NCI-H82 (cell line): ENCODE measurements at places on chromosomes 3 and 15.

DNA sequence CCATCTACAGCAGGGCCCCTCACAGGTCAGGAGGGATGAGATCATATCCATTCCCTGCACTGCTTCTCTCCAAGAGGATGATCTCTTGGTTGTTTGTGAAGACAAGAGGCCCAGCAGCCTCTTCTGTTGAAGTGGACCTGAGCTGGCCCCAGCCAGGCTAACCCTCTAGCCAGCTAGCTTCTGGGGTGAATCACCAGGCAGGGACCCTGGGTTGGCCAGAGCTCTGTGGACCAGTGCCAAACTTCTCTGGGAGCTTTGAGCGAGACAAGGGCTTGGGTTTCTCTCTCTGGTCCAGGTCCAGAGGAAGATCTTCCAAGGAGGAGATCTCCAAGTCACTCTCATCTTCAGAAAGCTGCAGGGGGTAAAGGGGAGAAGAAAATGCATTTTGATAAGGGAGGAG is 52.7 kb downstream of the CLDN18 start:
- DNase-seq: no peak

DNA sequence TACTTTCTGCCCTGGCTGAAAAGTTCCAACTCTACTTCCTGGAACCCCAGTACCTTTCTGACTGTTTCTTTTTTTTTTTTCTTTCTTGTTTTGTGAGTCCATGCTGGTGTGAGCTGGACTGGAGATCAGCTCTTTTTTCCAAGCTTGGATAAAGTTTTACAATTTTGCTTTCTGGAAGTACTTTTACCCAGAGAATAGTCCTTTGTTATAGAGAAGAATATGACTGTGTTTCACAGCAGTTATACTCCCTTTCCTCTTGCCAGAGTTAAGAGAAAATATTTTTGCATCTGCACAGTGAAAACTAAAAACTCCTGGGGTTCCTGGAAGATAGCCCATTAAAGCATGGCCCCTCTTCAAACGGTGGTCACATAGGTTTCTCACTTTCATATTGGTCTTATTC is 1100.6 kb downstream of the OTOL1 start:
- no peak for DNase-seq

DNA sequence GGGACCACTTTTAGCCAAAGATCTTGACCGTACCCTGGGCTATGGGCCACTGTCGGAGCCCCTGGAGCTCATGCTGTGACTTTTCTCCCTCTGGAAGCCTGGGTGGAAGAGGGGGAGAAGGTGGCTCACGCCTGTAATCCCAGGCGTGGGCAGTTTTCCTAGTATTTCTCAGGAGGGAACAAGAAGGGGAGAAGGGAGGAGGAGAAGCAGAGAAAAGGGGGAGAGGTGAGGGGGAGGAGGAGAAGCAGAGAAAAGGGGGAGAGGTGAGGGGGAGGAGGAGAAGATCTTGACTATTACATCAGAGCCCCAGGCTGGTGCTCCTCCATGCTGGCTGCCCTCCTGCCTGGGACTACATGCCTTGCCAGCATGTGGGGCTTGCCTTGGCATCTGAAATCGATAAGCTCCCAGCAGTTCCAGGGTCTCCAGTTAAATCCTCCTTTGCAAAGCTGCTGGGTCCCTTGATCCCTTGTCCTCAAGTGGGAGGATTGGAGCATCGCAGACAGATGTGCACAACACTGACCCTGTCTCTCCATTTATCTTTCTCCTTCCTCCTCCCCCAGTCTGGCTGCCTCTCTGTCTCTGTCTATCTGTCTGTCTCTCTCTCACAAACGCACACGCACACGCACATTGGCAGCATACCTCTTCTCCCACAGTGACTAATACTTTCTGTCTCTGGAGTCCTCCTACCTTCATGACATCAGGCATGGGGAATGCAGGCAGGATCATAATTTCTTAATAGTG is 41.6 kb downstream of the MRAS start:
- DNase-seq: peak; percentile 67

GRCh38 chr3:99954914-99955644 is 137.4 kb downstream of the CMSS1 start:
- DNase-seq: no peak

- no peak for DNase-seq
Observed at GRCh38 chr3:183984127-183984740, 33.5 kb downstream of the ABCC5 start.

DNA sequence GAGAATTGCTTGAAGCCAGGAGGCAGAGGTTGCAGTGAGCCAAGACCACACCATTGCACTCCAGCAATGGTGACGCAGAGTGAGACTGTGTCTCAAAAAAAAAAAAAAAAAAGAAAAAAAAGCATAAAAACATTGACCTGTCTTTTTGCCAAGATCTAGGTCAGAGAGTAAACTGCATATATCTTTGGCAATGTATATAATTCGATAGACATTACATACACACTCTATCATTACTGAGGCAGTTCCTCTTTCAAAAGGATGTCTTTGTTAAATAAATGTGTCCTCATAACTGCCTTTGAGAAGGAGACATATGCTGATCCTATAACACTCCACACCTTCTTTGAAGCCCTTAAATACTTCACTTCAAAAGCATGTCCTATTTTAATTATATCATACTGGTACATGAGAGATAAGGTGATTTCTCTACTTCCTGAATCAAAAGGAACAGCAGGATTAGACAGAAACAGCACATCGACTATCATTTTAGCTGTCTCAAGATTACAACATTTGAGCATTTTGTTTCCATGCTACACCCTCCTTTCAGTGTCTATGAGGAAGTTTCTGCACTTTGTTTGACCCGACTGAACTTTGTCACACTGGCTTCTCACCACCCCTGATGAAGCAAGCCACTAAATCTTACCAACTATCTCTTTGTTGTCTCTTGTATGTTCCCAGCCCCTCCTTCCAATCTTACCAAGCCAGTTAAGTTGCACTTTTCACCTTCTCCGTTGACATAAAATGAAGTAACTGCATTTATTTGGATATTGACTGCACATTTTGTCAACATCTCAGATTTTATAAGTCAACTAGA is 335.8 kb downstream of the MECOM start:
- no peak for DNase-seq

- DNase-seq: no peak
Observed at GRCh38 chr3:111913163-111913763, 54.2 kb downstream of the PHLDB2 start.

- no peak for DNase-seq
Observed at GRCh38 chr15:51830276-51830806, 888 bp downstream of the TMOD3 start.

DNA sequence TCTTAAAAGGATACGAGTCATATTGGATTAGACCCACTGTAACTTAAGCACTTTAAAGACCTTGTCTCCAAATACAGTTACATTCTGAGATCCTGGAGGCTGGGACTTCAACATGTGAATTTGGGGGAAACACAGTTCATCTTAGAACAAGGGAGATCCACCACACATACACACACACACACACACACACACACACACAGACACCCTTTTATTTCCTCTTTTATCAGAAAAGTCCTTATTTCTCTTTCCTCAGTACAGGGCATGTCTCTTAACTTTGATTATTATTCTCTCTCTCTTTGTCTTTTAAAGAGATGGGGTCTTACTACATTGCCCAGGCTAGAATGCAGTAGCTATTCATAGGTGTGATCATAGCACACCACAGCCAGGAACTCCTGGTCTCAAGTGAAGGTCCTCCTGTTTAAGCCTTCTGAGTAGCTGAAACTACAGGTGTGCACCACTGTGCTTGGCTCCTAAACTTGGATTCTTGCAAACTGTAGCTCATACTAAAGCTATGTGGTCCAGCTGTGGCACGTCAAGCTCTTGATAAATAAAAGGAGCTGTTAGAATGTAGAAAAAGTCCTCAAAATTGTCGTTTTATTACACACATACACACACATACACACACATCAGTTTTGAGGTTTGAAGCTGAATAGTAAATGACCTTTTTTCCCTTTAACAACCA is 7.4 kb downstream of the GOLM2 start:
- DNase-seq: peak; percentile 24

- peak; percentile 58 for DNase-seq
Observed at GRCh38 chr3:50466177-50466576, 37.3 kb downstream of the CACNA2D2 start.

GRCh38 chr15:62711691-62712454 is 330.7 kb upstream of the TPM1 start:
- no peak for DNase-seq

GRCh38 chr15:67882487-67883233 is 42.8 kb upstream of the RNU6-1 start:
- peak; percentile 25 for DNase-seq

DNA sequence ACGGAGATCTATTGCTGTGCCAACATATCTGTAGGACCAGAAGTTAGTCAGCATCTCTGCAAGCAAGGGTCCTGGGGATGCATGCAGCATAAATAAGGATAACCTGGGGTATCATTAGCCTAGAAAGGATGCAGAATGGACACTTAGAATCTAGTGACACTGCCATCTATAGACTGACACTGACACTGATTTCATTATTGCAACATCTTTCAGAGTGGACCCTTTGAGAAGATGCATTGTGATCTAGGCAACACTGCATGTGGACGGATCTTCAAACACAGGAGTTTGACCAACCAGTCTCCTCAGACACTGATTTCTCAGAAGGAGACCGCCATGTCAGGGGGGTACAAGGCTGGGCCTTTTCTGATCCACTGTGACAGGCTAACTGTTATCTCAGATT is 52.4 kb downstream of the SCN10A start:
- no peak for DNase-seq

DNA sequence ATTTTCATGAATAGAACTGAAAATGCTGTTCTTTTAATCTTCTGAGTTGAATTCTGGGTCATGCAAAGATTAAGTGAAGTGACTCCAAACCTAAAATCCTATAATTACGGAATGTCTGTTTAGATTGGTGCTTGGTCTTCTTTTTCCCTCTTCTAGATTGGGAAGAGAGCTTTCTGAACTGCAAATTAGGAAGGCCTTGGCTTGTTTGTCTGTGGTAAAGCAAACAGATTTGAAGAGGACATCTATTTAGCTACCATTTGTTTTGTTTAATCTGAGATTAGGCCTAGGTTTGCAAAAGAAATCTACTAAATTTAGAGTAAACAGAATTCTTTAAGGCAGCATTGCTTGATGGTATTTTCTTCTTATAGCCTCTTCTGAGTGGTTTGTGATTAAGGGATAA is 23.5 kb downstream of the PAQR9 start:
- peak; percentile 54 for DNase-seq

DNA sequence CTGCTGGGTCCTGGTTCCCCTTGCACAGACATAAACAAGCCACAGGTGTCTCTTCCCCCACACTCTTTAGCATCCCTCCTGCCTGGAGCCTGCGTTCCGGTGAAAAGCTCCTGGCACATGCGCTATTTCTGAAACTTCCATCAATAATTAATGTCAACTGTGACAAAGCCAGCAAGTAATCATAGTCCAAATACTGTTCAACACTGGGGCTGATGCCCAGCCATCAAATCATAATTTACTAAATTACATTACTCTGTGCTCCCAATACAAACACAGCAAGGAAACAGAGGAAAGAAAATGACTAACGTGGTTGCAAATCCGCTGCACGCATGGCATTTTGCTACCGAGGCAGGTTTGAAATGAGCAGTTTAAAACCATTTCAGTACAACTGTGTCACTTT is 294.7 kb downstream of the ERC2 start:
- no peak for DNase-seq

GRCh38 chr3:181326637-181327223 is 337.2 kb upstream of the DNAJC19 start:
- peak; percentile 69 for DNase-seq

GRCh38 chr3:112555535-112556170 is 6.1 kb downstream of the ATG3 start:
- no peak for DNase-seq

DNA sequence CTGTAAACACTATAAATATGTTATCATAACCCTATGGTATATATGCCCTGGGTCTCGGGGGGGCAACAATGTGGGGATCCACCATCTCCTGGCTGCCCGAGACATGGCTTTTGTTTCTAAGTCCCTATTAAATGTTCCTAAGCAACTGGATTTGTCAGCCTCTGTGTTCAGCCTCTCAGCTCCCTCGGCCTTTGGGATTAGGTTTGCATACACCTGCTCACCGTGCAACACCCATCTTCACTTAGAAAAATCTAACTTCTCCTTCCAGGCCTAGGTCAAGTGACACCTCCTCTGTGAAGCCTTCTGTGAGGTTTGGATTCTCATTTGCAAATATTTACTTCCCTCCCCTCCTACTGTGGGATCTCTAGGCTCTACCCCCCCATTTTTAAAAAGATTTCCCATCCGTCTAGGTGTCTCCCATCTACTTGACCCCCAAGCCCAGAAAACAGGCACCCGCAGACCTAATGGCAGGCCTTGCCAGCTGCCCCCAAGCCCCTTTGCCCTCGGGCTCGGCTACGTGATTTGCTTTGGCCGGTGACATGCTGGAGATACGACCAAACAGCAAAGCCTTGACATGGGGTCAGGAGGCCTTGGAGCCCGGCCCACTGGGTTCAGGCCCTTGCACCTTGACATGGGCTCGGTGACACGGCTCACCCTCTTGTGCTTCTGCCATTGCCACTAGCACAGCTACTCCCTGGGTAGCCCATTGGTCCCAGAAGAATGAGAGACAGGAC is 66.0 kb upstream of the BLM start:
- peak; percentile 73 for DNase-seq

DNA sequence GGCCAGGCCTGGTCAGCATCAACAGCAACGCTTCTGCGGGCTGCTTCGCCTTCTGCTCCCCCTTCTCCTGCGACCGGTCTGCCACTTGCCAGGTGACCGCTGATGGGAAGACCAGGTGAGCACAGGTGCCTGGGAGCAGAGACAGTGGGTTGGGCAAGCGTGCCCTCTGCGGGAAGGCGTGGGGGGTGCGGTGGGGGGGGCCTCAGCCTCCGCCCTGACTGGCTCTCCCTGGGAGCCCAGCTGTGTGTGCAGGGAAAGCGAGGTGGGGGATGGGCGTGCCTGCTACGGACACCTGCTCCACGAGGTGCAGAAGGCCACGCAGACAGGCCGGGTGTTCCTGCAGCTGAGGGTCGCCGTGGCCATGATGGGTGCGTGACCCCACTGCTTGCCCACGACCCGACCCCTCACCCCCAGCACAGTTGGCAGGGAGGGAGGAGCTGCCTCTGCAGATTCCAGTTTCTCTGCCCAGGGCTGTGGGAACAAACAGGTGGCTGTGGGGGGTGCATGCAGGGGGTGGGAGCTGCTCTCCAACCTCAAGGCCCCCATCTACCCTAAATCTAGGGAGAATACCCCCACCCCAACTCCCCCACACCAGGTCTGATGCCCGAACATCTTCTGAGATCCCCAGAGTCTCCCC is 8.8 kb downstream of the STAB1 start:
- DNase-seq: no peak

- peak; percentile 78 for DNase-seq
Observed at GRCh38 chr3:194070634-194071409, 65.1 kb upstream of the HES1 start.

GRCh38 chr3:35565048-35565447 is 74.3 kb upstream of the ARPP21 start:
- DNase-seq: no peak
